ENCODE measurements at places on chromosomes 3 and 15. TPM values are rescaled to one million over a fixed set of nuclear protein-coding genes. Genes with fewer than 3 reads are reported as not detected.

GRCh38 chr15:80060356-80061006 lies 1.0 kb downstream of the ZFAND6 start:
- no peak for ATAC-seq

DNA sequence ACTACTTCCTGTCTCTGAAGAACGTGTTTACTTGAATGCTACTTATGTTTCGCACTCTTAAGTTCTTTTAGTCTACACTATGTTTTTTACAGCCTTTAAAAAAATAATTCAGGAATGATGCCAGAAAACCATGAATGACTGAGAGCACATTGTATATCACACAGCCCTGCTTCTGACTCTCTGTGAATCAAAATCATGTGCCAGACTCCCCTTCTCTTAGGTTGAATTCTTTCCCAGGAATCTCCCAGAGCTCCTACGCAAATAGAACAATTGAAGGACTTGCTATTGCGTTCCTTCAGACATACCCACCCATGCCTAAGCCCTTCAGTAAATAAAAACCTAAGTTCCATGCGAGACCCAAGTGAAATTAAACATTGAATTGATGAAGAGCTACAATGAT lies 782.0 kb upstream of the ALCAM start:
- no peak for ATAC-seq

GRCh38 chr3:20810555-20810954 lies 624.5 kb upstream of the SGO1 start:
- ATAC-seq = no peak

- ATAC-seq = no peak
These were observed 86.2 kb upstream of the CMSS1 start for GRCh38 chr3:99731499-99731898.

- no peak for ATAC-seq
These were observed 202.0 kb downstream of the UBE2E2 start for GRCh38 chr3:23405081-23405480.

DNA sequence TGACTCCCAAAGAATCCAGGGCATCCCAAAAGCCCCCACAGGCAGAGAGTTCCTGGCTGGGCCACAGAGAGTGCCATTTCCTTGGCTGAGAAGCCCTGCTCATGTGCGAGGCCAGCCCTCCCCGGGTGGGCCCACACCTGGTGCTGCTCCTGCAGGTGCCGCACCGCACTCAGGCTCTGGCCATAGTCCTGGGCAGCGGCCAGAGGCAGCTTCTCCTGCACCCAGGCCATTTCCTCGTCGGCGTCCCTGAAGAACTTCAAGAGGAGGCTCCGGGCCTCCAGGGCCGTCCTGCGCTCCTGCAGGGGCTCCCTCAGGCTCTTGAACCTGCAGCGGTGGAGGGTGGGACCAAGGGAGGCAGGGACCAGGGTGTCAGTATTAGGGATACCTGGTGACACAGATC lies 18.1 kb downstream of the PLA2G4B start:
- ATAC-seq = no peak

GRCh38 chr15:80587816-80588456 lies 107.2 kb upstream of the ABHD17C start:
- no peak for ATAC-seq

- ATAC-seq = no peak
These were observed 9.1 kb upstream of the OXTR start for GRCh38 chr3:8778475-8778874.

DNA sequence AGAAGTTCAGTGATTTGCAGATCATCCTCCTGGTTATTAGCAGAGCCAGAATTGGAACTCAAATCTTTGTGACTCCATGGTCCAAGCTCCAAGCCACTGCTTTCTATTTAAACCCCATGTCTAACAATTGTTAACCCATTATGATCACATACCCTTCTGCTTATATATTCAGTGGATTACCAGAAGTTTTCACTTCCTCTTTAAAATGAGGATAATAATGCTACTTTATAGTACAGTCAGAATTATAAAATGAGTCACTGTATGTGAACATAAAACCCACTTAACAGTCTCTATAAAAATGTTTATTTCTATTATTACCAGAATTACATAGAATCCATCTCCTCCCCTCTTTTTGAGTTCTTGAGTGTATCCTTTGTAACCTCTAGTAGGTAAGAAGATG lies 550.7 kb upstream of the DPPA4 start:
- ATAC-seq = no peak

DNA sequence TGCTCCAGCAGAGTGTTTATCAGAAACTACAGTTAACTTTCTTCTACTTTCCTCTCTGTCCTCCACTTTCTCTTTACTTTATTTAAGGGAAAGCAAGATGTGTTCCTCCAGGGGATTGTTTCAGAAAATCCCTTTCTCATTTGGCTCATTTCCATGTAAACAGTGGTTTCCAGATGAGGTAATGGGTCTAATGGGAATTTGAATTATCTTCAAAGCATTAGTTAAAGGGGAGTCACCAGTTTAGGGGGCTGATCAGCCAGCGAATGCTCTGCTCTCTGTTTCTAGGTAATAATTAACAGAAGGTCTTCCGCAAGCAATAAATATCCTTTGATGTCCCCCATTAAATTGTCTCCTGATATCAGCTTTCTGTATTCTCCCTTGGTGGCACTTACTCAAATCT lies 30.4 kb upstream of the ZNF639 start:
- no peak for ATAC-seq

DNA sequence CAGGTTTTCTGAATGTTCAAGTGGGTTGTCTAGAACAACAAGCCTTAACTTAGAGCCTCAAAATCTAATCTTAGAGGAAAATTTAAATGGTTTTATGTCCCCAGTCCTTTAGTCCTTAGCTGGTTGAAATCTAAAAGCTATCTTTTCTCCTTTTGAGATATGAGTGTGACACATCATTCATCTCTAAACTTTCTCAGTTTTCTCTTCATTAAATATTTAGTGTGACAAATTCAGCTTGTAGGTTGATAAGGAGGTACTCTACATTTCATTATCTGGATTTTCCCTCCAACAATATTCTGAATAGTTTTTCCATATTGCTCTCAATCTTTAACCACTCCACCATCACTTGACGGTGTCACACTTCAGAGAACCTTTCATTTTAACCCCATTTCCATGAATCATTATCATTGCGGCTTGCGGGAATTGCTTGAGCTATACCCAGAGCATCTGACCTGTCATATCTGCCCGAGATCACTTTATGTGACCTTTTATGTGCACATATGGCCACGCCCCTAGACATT lies 16.1 kb upstream of the ATP8B4 start:
- peak; percentile 22 for ATAC-seq

GRCh38 chr3:40387895-40388254 lies 891 bp downstream of the ENTPD3 start:
- no peak for ATAC-seq

DNA sequence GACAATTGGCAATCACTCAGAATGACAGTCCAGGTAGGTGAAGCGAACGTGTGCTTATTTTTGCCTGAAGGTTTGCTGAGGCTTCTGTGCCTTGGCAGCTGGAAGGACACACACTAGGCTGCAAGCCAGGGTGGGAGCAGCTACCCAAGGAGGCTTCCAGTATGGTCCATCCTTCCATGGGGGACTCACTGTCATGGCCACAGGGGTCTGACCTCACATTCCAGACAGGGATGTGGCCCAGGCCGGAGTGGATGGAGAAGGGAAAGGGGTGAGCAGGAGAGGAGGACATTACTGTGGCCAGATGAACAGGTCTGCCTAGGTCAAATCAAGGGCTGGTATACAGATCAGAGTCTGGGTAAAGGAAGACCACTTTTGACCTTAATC lies 247.7 kb downstream of the ADAMTS17 start:
- ATAC-seq = no peak

DNA sequence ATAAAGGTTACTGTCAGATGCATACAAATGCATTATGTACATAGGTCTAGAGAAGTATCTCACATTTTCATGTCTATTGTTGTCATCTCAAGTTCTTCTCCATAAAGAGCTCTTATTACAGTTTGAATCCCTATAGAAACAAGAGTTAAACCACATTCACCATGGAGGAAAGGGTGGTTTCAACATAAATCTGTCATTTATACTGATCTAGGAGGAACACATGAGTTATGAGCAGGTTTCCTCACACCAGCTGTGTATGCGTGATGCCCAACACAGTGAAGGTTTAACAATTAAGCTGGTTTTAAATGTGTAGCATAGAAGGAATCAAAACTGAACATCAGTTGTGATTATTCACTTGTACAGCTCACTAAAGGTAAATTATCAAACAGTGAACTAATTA lies 251.7 kb downstream of the KCNMB2 start:
- ATAC-seq = no peak

DNA sequence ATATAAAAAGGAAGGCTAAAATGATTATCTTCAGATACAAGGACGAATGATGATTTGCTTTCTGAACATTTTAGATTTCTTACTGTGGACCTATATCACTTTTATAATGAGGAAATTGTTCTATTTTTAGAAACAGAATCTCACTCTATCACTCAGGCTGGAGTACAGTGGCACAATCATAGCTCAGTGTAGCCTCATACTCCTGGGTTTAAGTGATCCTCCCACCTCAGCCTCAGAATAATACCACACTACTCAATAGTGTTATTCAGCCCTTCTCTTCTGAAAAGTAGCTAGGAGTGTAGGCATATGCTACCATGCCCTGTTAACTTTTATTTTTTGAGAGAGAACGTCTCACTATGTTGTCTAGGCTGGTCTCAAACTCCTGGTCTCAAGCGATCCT lies 15.8 kb downstream of the DNAJC13 start:
- ATAC-seq = no peak

DNA sequence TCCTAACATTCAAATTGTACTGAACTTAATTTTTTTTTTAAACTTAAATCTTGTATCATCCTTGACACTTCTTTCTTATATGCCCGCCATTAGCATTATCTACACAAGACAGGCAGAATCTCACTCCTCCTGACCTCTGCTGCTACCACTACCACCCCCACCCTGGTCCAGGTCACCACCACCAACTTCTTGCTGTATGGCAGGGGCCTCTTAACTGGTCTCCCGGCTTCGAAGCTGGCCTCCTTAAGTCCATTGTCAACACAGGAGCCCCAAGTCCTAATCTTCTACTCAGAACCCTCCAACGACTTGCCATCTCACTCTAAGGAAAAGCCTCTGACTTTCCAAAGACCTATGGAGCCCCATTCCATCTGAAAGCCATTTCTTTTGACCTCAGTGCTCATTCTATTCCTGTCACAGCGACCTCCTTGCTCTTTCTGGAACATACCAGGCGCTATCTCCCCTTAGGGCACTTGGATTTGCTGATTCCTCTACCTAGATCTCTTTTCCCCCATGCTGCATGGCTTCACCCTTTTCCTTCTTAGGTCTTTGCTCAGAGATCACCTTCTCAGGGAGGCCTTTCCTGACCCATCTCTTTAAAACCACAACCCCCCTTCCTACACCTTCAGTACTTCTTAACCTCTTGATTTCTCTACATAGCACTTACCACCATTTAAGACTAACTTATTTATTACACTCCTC lies 2.6 kb downstream of the PRC1 start:
- ATAC-seq = no peak

TPRG1 gene
- total RNA-seq = 2.1 TPM

RBP2 gene
- not detected for total RNA-seq

HTR3E gene
- total RNA-seq = not detected

BFSP2 gene
- total RNA-seq = not detected

OSTN gene
- total RNA-seq = not detected

GOLGA6A gene
- not detected for total RNA-seq

KATNBL1 gene
- 28.6 TPM for total RNA-seq

GNB4 gene
- 84.7 TPM for total RNA-seq

ZBTB20 gene
- total RNA-seq = 113 TPM

PLSCR5 gene
- not detected for total RNA-seq

All from gastroesophageal sphincter (tissue), 4 donors.